A549 treated with ZK216348 at 1 μM for 4 hours (cell line): ENCODE measurements at places on chromosomes 2 and 18. TPM values are rescaled to one million over a fixed set of nuclear protein-coding genes. Genes with fewer than 3 reads are reported as not detected.

RAB6C gene
- total RNA-seq = not detected in 5 replicates

ST6GAL2 gene
- 11.4 to 21.9 TPM (median 19.2 TPM) in 5 replicates for total RNA-seq

SULT1C2 gene
- total RNA-seq = 0.34 to 0.88 TPM (median 0.53 TPM) in 5 replicates

HOXD1 gene
- 0.18 to 0.28 TPM (median 0.24 TPM) in 4 of 5 replicates, not detected in the other for total RNA-seq

DCTN1 gene
- 107 to 172 TPM (median 149 TPM) in 5 replicates for total RNA-seq

ANKRD62 gene
- total RNA-seq = not detected in 5 replicates

REG3A gene
- not detected in 5 replicates for total RNA-seq

THSD7B gene
- total RNA-seq = not detected in 5 replicates

MBD5 gene
- 3.5 to 8.4 TPM (median 5.3 TPM) in 5 replicates for total RNA-seq

SLC40A1 gene
- total RNA-seq = 1.9 to 2.9 TPM (median 2.7 TPM) in 5 replicates

AQP12A gene
- total RNA-seq = not detected in 5 replicates

AGAP1 gene
- 14.9 to 25.5 TPM (median 21.0 TPM) in 5 replicates for total RNA-seq

ACVR1C gene
- 0.08 to 0.14 TPM in 2 of 5 replicates, not detected in the others for total RNA-seq

TMEM37 gene
- 1.5 to 2.1 TPM (median 1.6 TPM) in 5 replicates for total RNA-seq

ANKRD44 gene
- total RNA-seq = 1.2 to 3.3 TPM (median 1.8 TPM) in 5 replicates

MCEE gene
- total RNA-seq = 9.7 to 13.6 TPM (median 10.0 TPM) in 5 replicates

VIT gene
- not detected in 5 replicates for total RNA-seq

SLC11A1 gene
- 0.16 to 0.66 TPM (median 0.16 TPM) in 5 replicates for total RNA-seq

TMEM182 gene
- 3.5 to 5.6 TPM (median 4.5 TPM) in 5 replicates for total RNA-seq

ZNF516 gene
- 2.3 to 7.4 TPM (median 4.1 TPM) in 5 replicates for total RNA-seq

CXCR4 gene
- 0.38 to 0.85 TPM (median 0.45 TPM) in 5 replicates for total RNA-seq
